Left renal cortex interstitium (tissue), 4 donors: ENCODE measurements at places on chromosomes 11 and 22.

- no peak for DNase-seq
These were observed 52.7 kb downstream of the SYN3 start for GRCh38 chr22:33005476-33005875.

DNA sequence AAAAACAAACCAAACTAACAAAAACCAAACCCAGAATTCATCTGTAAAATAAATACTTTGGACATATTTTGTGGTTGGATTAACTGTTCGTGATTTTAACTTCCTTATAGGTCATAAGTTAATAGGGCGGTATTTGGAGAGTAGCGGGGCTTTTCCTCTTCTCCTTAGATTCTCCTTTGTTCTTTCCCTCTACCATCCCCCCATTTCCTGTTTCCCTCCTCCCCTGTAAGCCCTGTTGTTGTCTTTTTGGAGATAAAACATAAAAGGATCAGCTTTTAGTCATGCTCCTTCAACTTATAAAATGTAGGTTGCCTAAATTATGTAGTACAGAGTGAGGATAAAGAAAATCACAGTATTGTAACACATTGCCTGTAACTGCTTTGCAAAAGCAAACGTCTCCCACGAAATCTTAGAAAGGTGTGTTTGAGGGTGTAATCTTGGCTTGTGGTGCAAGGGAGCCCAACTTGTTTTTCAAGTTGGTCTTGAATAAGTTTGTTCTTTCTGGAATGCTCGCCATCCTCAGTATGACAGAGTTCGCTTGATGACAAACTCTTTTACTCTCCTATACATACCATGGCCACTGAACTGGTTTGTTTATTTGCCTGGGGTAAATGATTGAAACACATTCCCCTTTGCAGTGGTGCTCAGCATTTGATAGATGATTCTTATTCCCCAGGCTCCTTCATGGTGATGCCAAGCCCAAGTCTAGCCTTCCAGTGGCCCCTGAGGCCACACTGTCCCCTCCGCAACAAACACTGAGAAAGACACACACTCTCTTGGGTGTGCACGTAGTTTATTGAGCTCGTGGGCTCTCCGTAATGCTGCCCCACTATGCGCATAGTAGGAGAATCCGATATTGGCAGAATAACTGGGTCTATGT is 49.4 kb downstream of the TEAD1 start:
- DNase-seq, result peak; percentile 65

- DNase-seq, result no peak
These were observed 14.3 kb downstream of the TCIRG1 start for GRCh38 chr11:68053117-68053516.

DNA sequence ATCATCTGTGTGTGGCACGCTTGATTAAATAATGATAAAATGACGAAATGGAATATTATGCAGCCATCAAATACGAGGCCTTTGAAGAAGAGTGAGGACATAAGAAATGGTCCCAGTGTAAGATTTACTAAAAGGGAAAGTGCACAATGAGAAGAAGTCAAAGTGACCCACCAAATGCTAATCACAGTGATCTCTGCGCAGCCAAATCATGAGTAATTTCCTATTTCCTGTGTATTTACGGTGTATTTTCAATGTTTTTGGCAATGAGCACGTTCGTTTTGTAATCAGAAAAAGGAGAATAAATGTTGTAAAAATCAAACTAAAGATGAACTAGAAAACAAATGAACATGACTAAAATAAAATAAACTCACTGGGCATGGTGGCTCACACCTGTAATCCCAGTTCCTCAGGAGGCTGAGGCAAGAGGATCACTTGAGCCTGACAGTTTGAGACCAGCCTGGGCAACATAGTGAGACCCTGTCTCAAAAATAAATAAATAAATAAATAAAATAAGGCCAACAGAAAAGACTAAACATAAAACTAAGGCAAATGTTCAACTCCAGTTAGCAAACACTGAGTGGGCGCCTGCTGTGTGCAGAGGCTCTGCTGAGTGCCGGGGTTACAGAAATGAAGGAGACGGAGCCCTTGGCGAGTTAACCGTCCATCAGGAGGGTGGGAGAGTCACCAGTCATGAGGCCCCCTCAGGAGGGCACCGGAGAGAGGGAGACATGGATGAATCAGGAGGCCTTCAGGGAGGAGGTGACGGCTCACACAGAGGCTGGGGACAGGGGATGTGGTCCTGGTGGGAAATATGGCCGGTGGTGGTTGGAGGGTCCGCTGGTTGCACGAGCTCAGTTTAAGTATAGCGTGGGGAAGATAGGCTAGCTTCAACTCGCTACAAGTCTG is 26.0 kb upstream of the CBX7 start:
- no peak for DNase-seq

DNA sequence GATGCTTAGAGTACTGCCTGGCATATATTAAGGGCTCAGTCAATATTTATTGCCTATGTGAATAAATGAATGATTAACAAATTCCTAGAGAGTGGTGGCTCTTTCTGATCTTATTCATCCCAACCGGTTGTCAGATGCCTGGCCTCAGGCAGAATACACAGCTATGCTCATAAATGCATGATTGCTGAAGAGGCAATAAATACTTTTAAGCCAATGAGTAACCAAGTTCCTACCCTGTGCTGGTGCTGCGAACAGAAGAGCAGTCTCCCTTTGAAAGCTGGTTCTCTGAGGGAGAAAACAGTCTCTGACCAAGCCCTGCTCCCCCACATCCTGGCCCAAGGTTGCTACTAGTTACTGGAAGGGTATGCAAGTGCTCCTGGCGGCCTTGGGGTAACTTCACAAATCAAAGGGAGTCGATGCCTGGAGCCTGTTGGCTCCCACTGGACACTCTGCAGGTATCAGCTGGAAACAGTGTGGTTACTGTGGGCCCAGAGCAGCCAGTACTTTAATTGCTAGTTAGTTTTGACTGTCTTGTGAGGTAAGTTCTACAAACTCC is 2.8 kb downstream of the USH1C start:
- DNase-seq, result no peak

GRCh38 chr11:131710511-131710910 is 340.1 kb downstream of the NTM start:
- DNase-seq, result no peak

- DNase-seq, result no peak
These were observed 14.3 kb upstream of the FGF19 start for GRCh38 chr11:69718147-69718546.

- no peak for DNase-seq
These were observed 6.8 kb downstream of the RNF214 start for GRCh38 chr11:117239295-117239694.

GRCh38 chr11:128052912-128053641 is 534.3 kb downstream of the ETS1 start:
- DNase-seq, result no peak

DNA sequence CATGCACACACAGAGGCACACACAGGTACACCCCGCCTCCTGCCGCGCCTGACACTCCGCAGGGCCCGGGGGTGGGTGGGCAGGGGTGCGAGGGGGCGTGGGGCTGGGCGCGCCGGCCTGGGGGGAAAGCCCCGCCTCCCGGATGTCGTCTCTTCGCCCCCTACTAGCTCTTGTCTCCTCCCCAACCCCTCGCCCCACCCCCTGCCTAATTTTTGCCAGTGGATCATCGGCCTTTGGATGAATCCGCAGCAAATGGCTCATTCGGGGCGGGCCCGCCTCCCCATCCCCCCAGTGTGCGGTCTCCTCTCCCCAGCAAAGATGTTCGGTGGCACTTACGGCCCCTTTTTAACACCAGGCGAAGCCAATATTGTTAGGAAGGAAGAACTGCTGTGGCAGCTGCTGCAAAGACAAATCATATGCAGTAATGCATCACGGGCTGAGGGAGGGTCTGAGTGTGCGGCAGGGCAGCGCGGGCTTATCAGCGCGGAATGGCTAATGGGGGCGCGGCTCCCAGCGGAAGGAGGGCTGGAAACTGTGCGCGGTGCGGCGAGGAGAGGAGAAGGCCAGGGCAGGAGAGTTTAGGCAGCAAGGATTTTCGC is 13.4 kb upstream of the NECTIN1 start:
- no peak for DNase-seq

DNA sequence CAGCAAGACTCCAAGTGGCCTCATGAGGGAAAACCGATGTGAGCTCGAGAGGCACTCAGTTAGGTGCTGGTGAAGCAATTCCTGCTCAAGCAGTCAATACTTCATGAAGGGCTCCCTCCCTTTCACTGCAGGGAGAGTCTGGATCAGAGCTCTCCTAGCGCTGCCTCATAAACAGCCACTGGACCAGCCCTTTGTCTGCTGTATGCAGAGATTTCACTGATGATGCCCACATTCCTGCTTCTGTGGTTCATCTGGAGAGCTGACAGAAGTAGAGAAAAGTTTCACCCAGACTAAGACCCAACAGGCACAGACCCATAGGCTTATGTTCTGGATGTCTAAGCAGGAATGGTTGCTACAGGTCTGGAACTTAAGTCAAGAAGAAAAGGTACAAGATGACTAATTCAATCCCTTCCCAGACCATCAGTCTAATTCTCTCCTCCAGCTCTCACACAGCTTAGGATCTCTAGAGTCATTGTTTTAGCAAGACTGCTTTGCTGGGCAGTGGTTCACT is 4.0 kb downstream of the UCP2 start:
- no peak for DNase-seq

- no peak for DNase-seq
These were observed 18.1 kb upstream of the MRTFA start for GRCh38 chr22:40654522-40655167.

DNA sequence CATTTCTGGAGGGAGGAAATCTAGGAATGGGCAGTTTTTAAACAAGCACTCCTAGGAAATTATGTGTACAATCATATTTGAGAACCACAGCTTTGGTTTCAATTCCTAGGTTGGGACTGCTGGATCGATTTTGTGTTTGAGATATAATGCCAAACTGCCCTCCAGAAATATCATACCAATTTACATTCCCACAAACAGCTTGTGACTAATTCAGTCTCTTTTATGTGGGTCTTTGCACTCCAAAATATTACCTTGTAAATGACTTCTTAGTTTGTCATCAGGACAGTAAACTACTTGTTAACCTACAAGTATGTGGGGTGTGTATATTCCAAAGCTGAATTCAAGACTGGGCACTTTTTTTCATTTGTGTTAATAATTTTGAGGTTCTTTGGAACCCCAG is 9.8 kb upstream of the BARX2 start:
- no peak for DNase-seq

GRCh38 chr22:48896766-48897644 is 930.7 kb downstream of the BRD1 start:
- DNase-seq, result no peak

DNA sequence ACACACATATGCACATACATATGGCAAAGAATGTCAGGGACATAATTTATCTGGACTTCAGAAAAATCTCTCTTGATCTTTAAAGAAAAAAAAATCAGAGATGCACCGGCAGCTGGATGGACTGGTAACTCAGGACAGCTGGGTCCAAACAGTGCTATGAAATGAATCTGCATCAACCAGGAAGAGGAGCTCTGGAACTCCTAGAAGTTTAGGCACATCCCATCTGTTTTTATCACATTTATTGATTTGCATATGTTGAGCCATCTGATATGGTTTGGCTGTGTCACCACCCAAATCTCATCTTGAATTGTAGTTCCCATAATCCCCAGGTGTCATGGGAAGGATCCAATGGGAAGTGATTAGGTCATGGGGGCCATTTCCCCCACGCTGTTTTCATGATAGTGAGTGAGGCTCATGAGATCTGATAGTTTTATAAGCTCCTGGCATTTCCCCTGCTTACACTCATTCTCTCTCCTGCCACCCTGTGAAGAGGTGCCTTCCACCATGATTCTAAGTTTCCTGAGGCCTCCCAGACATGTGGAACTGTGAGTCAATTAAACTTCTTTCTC is 87.7 kb upstream of the AKIP1 start:
- no peak for DNase-seq

DNA sequence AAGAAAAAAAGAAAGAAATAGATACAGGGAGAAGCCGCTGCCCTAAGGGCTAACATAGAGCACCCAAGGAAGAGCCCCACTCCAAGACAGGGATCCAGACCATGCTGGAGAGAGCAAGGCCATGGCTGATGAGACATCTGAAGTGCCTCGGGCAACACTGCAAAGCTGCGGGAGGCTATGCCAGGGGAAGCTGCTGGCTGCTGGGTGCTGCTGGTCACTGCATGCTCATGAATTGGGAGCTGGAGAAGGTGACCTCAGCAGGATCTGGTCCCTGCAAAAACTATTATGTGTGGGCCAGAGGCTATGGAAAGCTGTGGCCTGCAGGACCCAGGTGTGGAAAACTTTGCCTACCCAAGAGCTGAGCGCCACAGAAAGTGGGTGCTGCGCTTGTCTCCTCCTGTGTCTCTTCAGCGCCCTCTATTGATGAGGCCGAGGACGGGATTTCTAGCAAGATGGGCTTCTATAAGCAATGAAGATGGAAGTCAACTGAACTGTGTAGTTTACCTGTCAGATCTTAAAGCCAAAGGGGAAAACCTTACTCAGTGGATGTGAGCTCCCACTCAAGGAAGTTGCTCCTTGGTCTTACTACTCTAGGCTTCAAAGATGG is 17.3 kb upstream of the SLC29A2 start:
- DNase-seq, result no peak

- no peak for DNase-seq
These were observed 69.0 kb upstream of the CRTAM start for GRCh38 chr11:122769126-122769780.

DNA sequence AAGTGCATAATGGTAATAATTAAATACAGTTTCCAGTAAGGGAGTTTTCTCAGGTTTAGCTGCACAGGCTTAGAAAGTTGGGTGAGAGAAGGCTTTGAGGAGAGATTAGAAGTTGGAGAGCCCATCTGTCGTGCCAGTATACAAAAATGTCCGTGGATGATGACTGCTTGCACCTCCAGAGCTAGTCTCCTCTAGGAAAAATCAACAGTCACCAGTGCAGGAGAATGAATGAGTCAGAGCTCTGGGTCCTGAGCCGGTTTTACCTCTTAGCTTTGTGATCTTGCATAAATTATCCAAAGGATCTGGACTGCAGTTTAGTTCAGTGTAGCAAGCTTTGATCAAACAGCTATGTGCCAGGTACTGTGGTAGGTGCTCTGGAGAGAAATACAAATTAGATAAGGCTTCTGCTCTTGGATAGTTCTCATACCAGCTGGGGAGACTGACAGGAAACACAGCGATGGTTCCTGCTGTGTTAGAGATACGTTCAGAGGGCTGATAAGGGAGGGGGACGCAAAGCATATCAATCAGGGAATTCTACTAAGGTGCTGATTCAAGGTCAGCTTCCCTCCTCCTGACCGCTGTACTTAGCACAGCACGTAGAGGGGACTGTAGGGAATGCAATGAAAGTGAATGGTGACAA is 125.9 kb downstream of the TEAD1 start:
- peak; percentile 49 for DNase-seq

- DNase-seq, result peak; percentile 57
These were observed at the start of gene DNAJB13 for GRCh38 chr11:73950869-73951710. TSS of gene DNAJB13 (plus strand) at chr11:73951026. CDS start at chr11:73951070, 44 bp downstream.

- DNase-seq, result no peak
These were observed 17.5 kb downstream of the RGL4 start for GRCh38 chr22:23708270-23708669.

- no peak for DNase-seq
These were observed 82.8 kb downstream of the BLID start for GRCh38 chr11:122033193-122033592.

DNA sequence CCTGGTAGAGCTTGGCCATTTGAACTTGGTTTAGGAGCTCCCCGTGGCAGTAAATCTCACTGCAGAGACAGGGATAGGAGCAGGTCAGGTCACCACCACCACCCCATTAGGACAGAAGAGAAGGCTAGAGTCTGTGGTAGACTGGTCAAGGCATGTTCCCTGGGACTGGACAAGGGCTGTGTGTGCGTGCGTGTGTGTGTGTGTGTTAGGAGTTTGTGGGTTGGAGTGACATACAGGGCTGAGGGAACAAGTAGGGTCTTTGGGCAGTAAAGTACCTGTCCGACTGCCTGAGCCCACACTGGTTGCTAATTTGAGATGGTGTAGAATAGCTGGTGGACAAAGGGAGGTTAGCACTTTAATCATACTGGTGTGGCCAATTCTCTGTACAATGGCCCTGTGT is 16.1 kb downstream of the TREH start:
- DNase-seq, result no peak

- DNase-seq, result no peak
These were observed 25.9 kb upstream of the SCARF2 start for GRCh38 chr22:20463324-20464095.
